ENCODE measurements at places on chromosomes 1 and 21.

- DNase-seq: peak; percentile 48
Observed at GRCh38 chr1:23980728-23981070, 572 bp upstream of the SRSF10 start.

DNA sequence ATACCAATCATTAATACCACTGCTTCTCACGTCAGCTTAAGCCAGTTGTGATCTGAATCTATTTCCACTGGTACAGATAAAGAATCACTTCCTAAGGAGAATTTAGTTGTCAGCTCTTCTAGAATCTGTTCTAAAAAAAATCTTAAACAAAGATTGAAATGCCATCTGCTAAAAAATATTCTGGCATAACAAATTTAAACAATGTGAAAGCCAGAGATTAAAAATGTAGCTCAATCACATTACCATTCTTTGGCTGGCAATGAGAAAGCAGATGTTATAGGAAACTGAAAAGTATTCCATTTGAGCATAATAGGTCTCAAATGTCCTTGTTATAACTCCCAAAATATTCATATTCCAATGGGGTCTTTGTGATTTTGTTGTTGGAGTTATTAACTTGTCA is 21.7 kb upstream of the LRRC8B start:
- no peak for DNase-seq

- no peak for DNase-seq
Observed at GRCh38 chr1:52669696-52670095, 28.5 kb downstream of the COA7 start.

- DNase-seq: no peak
Observed at GRCh38 chr1:176815621-176816020, 348.9 kb downstream of the ASTN1 start.

GRCh38 chr1:115469703-115470476 is 131.8 kb upstream of the NGF start:
- DNase-seq: no peak

DNA sequence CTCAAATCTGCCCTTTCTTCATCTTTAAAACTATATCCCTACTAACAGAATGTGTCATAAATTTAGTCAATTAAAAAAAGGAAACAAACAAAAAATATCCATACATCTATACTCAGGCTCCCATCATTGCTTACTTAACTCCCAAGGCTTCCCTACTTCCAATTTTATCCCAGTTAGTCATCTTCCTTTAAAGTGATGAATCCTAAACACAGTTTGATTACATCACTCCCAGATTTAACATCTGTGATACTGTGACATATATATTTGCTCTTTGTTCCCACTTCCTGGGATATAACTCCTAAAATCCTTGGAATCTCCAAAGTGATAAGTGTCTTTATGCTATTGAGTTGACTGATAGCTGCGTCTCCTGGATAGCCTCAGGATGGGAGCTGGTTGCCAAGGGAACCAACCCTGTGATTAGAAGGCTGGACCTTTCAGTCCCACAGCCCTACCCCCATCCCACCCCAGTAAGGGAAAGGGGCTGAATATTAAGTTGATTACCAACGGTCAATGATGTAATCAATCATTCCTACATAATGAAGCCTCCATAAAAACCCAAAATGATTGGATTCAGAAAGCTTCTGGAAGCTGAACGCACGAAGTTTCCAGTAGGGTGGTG is 21.6 kb downstream of the GLMN start:
- no peak for DNase-seq

- DNase-seq: no peak
Observed at GRCh38 chr1:35594005-35594760, 21.1 kb downstream of the TFAP2E start.

- DNase-seq: no peak
Observed at GRCh38 chr1:87369736-87370478, 41.2 kb downstream of the LMO4 start.

GRCh38 chr1:184075055-184076029 is 23.8 kb downstream of the TSEN15 start:
- no peak for DNase-seq

Measured in activated T-helper 2 cell treated with anti-CD3 and anti-CD28 coated beads, Interferon-gamma antibody, Interleukin-2, Interleukin-4, amounts not matched to agents 10 μg/mL and 5 μg/mL and 100 μg/mL, durations not matched to agents 14 hours and 24 hours and 36 hours (primary cell).